NCI-H226 (cell line): ENCODE measurements at places on chromosomes 16 and 17.
A peak's percentile ranks its signal among the peaks of the same experiment; 100 is the strongest.

- DNase-seq, result peak; percentile 76
Measured at GRCh38 chr16:72848759-72849664, 198.9 kb downstream of the ZFHX3 start.

DNA sequence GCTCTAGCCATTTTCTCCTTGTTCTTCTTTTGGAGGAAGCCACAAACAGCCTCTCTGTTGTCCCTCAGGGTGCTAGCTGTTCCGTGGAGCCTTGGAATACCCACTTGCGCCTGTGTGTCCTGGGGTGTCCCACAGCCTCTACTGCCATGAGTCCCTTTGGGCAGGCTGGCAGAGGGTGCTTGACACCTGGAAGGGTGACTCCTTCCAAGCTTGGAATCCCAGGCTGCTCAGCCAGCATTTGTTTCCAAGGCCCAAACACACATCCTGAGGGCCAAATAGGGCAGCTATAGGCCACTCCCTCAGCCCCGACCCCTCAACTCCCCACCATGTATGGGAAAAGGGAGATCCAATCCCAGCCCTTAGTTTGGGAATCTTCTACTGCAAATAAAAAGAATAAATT is 14.9 kb downstream of the ZNHIT3 start:
- no peak for DNase-seq

DNA sequence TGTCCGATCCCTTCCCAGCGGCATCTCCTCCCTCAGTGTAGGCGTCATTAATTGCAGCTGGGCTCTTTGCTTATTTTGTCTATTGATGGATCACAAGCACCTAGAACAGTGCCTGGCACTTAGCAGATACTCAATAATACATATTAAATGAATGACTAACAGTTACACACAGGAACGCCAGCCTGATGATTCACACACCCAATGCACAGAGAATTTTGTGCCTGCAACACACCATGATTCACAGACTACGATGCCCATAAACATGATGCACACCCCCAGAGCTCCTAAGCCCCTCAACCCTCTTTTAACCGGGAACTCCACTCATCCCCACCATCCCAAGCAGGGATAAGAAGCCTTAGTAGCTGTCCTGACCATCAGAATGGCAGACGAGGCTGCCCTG is 66.6 kb upstream of the TMEM97 start:
- DNase-seq, result peak; percentile 45

GRCh38 chr17:8420041-8420934 is 15.4 kb upstream of the NDEL1 start:
- DNase-seq, result peak; percentile 17

DNA sequence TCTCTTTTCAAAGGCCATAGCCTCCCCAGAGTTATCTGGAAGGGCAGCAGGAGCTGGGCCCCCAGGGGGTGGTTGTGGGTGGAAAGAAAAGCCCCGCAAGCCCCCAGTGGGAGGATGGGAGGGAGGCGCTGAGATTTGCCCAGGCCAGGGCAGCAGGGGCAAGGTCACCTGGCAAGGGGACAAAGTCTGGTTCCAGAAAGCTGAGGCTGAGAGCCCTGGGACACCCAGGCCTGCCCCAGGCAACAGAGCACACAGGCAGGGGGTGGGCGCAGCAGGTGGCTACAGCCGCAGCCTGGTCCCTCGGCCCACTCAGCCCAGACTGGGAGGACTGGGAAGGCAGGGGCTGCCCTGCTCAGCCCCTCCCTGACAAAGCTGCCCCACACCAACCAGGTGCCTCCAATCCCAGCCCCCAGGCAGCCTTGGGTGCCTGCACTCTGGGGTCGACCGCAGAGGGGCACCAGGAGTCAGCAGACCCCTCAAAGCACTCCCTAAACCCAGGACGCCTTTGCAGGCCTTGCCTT is 23.7 kb upstream of the GSG1L start:
- no peak for DNase-seq

DNA sequence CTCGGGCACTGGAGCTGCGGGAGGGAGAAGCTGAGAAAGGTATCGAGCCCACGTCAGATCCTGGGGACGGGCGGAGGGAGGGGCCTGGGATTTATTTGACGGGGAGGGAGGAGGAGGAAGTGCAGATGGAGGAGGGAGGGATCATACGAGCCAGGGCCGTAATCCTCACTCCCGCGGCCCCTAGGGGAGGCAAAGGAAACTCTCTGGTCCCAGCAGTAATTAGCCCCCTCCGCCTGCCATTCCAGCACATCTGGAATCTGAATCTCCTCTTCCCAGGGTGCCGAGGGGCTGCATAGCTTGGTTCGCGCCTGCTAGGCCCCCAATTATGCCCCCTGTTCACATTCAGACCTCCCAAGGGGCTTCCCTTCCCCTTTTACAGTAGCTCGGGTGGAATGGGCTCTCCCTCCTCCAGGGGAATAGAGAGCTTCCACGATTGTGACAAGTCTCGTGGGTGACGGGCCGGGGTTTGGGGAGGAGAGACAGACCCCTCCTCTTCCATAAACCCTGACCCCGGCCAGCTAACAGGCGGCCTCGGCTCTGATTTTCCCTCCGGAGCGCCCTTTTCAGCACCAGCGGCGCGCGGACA is at the start of gene SEZ6L2:
TSS of gene SEZ6L2 (minus strand) at position 35 of the 586 bp plus-strand sequence. CDS start 531 bp downstream, outside the sequence.
- peak; percentile 94 for DNase-seq

GRCh38 chr17:80053102-80053501 is 16.7 kb downstream of the CCDC40 start:
- DNase-seq, result no peak

GRCh38 chr16:12801511-12802042 is 2.1 kb downstream of the CPPED1 start:
- peak; percentile 86 for DNase-seq

GRCh38 chr17:55294042-55294751 is 29.4 kb downstream of the HLF start:
- no peak for DNase-seq

- no peak for DNase-seq
Measured at GRCh38 chr17:67229109-67229955, 15.7 kb downstream of the HELZ start.

- DNase-seq, result no peak
Measured at GRCh38 chr16:62872339-62872738, 836.1 kb upstream of the CDH8 start.

DNA sequence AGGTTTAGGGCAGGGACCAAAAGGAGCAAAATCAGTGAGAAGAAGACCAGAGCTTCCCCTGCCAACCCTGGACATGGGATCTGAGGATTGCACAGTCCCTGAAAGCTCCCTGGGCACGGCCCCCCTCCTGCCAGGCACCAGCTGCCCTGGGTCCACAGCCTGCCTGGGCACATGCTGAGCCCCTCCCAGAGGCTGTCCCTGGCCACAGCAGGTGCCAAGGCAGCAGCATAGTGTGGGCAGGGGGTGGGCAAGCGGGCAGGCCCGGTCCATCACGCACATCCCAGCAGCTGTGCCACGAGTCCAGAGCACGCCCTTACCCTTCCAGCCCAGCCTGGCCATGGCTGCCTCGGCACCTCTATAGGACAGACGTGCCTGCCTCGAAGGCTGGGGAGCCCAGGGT is 12.7 kb downstream of the SCN4A start:
- no peak for DNase-seq

- DNase-seq, result no peak
Measured at GRCh38 chr17:75352079-75352569, 53.4 kb downstream of the GRB2 start.

DNA sequence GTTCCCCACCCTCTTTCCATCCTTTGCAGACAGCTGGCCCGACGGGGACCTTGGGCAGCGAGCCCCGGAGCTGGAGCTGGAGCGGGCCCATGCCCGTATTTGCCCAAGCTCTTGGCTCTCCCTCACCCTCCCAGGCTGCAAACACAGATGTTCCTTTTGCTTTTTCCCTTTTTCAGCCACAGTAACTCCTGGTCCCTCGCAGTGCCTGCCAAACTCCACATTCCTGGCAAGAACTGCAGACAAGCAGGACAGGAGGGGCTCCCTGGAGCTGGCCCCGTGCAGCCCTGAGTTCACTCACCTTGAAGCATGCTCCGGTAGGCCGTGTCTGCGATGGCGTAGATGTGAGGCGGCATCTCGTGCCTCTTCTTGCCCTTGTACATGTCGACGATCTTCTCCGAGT is 33.9 kb downstream of the MYH11 start:
- no peak for DNase-seq
